ENCODE measurements at places on chromosomes 12 and 14.

DNA sequence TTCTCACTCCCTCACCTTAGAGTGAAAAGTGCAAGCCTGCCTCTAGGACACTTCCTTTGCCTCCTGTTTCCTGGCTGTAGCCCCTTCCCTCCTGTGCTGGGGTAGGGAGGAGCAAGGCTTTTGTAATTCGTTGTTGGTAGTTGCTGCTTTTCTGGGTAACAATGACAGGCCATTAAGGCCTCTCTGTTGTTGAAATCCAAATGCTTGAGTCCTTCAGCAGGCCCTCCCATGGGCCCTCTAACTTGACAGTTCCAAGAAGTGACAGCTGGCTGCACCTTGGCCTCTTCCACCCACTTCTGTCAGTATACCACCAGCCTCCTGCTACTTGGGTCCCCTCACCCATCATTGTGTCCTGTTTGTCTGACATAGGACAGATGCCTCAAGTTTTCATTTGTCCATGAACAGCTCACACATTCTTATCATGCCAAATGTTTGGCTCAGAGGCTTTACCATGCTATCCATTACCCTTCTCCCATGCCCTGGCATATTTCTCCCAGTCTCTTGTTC is 103.7 kb upstream of the PDE3A start:
- no peak for DNase-seq

DNA sequence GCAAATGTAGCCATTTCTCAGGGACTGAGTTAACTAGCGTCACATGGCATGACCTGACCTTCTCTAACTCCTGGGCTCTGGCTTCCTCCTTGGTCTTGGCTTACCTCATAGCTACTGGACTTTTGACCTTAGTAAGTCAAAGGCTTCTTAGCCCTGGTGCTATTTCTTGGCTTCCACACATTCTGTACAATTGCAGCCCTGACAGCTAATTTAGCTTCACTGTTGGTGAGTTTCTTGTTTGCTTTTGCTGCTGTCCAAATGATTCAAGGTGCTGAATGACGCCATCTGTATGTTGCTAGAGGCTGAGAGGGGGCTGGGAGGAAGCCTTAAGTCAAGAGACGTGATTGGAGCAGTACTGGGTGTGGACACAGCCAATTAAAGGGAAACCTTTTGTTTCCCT is 202.7 kb downstream of the PRKD1 start:
- DNase-seq = no peak

DNA sequence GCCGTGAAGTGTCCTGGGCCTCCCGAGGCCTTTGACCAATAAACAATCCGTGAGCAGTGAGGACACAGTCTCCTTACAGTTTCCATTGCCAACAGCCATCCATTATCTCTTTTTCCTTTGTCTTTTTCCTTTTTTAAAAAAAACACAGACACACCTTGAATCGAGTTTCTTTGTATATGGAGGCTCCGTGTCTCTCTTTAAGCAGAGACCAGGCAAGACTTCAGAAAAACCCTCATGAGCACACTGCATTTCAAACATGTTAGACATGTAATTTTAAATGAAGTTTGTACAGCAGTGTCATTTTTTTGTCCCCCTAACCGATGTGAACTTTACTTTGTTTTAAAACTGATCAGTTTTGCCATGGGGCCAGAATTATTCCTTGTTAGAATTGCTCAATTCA is 111.1 kb downstream of the SPTSSA start:
- no peak for DNase-seq

GRCh38 chr14:76666746-76667145 is 94.5 kb upstream of the VASH1 start:
- no peak for DNase-seq

DNA sequence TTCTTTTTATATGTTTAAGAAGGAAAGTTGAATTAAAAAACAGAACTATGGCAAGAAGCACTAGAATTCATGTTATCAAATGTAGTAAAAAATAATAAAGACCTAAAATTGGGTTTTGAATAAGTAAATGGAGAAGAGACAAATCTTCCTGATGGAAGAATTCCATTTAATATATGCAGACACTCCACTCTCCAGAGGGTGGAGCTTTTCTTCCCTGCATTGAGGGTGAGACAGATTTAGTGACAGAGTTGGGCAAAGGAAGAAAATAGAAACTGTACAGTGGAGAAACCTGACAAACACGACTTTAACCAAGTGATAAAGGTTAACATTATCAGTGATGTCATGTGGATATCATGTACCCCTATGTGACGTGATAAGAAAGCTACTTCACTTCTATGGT is 217.6 kb downstream of the PRKD1 start:
- no peak for DNase-seq

DNA sequence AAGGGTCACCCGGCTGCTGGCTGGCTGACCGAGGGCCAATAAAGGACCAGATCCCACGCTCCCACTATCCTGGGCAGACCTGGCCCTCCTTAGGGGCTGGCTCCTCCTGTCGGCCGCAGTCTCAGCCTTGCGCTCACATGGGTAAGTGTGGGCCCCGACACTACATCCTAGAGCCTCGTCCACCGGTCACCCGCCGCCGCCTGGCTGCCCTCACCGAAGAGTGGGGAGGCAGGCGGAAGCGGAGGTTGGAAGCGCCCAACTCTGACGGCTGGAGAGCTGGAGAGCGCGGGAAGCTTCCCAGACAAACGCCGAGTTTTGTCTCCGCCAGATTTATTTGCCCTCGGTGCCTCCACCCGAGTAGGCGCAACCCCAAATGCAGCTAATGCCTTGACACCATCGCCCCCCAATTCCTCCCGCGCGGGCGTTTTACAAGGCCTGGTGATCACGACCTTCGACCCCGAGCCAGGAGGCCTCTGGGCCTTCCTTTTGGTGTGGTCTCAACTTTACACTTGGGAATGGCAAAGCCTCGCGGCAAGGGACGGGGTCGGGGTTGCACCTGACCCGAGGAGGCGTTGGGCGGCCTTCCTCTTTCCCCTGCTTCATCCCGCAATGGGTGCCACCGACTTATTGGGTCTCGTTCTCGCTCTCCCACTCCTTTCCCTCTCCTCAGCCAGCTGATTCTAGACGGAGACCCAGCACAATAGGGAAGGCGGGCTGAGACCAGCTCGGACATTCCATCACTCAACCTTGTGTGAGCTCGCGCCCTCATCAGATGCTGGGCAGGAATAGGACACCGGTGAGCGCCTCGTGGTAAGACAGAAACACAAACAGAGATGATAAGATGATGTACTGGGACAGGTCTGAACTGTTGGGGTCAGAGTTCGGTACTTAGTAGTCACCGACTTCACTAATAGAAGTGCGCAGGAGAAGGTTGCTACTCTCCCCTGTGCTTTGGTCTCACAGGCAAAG is 78.3 kb upstream of the ANO4 start:
- DNase-seq = no peak

GRCh38 chr14:99436247-99437180 is 44.1 kb downstream of the SETD3 start:
- no peak for DNase-seq

- no peak for DNase-seq
Observed at GRCh38 chr14:84108746-84109457, 1421.0 kb upstream of the FLRT2 start.

- DNase-seq = no peak
Observed at GRCh38 chr12:28800129-28800528, 348.9 kb upstream of the FAR2 start.

DNA sequence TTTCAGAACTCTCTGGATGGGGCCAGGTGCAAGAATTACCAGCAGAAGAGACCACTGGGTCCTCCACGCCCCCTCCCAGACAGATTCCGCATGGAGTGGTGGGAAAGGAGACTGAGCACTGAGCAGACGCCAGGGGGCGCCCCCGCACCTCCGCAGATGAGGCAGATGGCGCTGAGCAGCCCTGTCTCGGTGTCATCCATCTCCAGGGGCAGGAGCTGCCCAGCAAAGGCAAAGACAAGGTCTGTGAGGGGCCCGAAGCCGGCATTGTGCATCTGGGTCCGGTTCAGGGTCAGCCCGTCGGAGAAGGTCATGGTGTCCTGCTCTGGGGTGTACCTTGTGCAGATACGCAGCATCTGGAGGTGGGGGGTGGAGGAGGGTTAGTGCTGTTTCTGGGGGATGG is 6.3 kb upstream of the ITGB7 start:
- peak; percentile 58 for DNase-seq

DNA sequence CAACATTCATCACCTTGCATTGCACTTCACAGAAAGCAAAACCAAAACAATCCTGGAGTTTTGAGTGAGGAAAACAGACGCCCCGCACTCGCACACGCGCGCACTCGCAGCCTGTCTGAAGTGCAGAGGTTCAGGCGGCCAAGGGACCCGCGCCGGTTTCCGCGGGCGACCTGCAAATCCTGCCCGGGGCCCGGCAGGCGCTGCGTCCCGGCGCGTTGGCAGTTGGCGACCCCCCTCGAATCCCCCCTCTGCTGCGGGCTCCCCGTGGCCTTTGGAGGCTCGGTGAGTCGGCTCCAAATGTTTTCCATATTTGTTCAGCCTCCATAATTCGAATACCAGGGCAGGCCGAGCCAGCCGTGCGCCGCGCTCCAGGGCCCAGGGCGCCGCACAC is at the start of gene SSPN:
TSS of gene SSPN (plus strand) at position 324 of the 391 bp plus-strand sequence. CDS start 100 bp downstream, outside the sequence.
- no peak for DNase-seq

DNA sequence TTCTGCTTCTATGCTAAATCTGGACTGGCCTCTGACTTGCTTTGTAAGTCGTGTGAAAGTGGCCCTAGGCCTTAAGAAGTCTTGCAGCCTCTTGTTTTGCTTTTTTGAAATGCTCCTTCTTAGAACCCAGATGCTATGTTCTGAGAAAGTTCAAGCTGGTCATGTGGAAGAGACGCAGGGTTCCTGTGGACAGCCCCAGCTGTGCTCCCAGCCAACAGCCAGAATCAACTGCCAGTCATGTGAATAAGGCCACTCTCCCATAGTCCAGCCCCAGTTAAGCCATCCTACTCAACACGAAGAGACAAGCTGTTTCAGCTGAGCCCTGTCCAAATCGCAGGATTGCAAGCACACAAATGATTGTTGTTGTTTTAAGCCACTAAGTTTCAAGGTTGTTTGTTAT is 37.3 kb upstream of the TBPL2 start:
- DNase-seq = no peak
